Endothelial cell (in vitro differentiated cells): ENCODE measurements at places on chromosomes 13 and 19.

GRCh38 chr19:55068950-55069864, 6.3 kb upstream of the RDH13 start:
- DNase-seq = no peak

- peak; percentile 18 for DNase-seq
Measured at GRCh38 chr13:85799097-85799582, at the start of gene SLITRK6. SLITRK6 (minus strand) TSS chr13:85799419; CDS start chr13:85796508, 2,911 bp downstream.

- no peak for DNase-seq
Measured at GRCh38 chr13:41588899-41589298, 131.5 kb downstream of the RGCC start.

DNA sequence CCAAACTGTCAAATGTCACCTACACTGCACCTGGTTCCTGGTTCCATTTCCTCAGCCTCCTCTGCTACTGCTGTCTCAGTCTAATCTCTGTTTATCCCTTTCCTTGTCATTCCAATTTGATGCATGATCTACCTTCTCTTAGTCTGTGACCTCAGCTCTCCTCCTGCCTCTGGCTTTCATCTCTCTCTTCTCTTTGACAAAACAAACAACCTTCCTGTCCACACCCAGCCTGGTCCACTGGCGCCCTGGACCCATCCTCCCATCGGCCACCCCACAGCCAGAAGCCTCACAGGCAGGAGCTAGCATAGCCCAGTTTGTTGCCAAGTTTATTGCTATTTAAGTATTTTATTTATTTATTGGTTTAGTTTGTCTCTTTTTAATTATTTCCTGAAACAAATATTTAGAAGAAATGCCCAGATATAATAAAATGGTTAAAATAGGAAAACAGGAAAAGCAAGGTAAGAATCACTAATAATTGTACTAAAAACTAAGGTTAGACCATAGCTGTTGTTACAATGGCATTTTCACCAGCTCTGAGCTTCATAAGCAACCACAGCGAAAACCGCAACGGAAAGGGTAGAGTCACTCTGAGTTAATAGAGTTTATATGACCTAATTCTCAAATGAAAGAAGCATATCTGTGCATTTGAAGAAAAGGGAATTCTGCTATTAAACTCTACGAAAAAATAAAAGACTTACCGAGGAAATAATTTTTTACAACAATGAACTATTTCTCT, 68.6 kb downstream of the EFNB2 start:
- DNase-seq = no peak

GRCh38 chr19:18300930-18301717, 19.7 kb upstream of the JUND start:
- DNase-seq = no peak

DNA sequence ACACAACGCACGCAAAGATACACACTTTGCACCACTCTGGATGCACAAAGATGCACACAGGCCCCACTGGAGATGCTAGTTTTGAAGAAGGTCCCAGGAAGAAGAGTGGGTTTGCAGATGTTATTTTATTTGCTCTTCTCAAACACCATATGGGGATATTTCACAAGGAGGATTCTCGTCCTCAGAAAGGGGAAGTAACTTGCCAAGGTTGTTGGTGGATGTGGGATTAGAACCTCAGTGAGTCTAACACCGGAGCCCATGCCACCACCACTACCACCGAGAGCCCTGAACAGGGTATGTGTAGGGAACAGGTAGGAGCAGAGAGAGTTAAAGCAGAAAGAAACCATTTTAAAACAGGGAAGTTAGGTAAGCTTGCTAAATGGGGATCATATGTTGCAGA, 9.6 kb upstream of the CEACAM6 start:
- DNase-seq = no peak

DNA sequence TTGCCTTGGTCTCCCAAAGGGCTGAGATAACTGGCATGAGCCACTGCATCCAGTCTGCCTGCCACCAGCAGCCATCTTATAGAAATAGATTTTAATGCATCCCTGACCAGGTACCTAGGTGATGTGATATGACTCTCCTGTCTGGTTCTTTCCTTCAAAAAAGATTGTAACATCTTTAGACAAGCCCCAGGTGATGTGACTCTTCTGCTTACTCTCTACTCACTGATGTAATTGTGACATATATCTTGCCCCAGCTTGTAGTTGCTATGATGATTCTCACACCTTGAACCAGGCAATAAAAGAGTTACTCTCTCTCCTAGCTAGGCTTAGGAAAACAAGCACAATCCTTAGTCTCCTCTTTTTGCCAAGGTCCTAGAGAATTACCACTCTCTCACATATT, 30.6 kb upstream of the ZNF681 start:
- DNase-seq = no peak

DNA sequence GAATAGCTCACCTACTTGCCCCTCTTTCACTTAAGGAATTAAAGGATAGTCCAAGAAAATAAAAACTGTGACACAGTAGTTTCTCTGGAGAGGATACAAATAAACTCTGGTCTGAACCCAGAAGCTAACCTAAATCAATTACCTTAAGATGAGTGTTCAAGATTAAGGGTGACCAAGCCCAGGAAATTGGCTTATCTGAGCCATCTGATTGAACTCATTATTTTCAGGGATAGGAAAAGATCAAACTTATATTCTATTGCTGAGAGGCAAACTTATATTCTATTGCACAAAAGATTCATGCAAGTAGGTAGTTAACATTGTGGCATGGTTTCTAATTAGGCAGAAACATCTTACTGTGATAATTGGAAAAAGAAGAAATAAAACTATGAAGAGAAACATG, 175.1 kb downstream of the DCLK1 start:
- DNase-seq = no peak

DNA sequence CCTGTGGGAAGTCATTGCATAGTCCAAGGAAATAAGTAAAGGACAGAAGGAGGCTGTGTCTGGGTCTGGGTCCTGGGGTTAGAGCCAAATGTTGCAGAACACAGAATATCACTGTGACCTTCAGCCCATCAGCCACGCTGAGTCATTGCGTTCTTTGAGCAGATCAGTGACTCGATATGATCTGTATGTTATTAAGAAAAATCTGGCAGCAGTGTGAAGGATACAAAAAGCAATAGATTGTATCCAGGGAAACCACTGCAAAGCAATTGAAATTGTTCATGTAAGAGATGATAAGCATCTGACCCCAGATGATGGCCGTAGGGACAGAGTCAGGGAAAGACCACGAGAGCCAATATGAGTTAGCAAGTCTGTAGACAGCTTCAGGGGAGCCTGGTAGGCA, 1575.1 kb upstream of the SLC10A2 start:
- DNase-seq = no peak

DNA sequence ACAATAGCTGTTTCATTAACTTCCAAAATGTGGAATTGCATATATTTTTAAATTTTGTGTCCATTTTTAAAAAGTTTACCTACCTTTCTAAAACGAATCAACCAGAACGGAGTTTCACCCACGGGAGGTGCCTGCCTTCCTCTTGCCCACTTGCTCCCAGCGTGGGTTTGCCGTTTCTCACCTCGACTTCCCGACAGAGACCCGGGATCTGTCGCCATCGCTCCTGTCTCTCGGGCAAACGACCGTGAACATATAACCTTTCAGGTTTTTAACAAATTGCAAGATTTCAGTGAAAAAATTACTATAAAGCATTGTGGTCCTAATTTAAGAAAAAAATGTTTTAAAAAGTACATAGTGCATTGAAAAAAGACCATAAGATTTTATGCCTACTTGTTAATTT, 4.2 kb downstream of the TMEM255B start:
- DNase-seq = no peak

DNA sequence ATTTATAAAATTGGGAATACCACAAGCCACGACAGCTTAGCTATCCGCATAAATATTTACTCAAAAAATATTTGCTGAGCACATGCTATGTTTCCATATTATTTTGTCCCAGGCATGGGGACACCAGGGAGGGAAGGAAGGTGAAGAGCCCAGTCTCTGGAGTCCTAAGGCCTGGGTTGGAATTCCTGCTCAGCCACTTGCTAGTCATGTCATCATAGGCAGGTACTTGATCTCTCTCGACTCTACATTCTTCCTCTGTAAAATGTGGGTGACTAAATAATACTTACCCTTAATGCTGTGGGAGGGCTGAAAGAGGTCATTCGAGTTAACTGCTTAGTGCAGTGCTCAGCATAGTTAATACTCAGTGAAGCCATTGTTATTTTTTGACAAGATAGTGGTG, 4.3 kb upstream of the RNASEH2B start:
- no peak for DNase-seq

- DNase-seq = no peak
Measured at GRCh38 chr13:31970231-31970930, 61.2 kb upstream of the FRY start.

- peak; percentile 46 for DNase-seq
Measured at GRCh38 chr19:48826606-48827020, 9.7 kb downstream of the HSD17B14 start.

DNA sequence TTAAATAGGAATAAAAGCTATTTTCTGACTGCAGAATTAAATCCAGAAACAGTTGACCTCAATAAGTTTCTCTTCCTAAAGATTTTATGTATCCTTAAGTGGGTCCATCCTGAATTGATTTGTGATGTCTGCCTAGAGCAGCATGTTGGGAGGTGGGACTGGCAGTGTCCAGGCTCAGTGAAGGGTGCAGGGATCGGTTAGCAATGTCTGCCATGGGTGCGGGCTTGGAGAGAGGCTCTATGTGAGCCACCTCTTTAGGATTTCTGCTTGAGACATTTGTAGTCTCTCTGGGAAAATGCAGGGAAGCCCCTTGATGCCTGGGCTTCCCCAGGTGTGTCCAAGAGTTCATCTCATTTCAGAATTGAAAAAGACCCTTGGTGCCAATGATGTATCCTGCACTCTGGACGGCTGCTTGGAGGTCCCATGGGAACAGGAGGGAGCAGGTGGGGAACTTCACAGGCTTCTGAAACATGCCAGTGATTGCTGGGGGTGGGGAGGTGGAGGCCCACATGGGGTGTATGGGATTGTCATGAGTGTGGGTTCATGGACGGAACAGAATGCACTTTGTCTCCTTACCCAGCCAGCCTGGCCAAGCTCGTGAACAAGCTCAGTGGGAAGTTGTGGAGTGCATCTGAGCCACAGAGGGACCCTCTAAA, 6.2 kb upstream of the COLGALT1 start:
- DNase-seq = no peak

- peak; percentile 61 for DNase-seq
Measured at GRCh38 chr19:15015946-15016542, 33.2 kb upstream of the CASP14 start.

- no peak for DNase-seq
Measured at GRCh38 chr19:14683439-14683838, 6.4 kb upstream of the ZNF333 start.

- no peak for DNase-seq
Measured at GRCh38 chr13:83453723-83454122, 428.6 kb downstream of the SLITRK1 start.

DNA sequence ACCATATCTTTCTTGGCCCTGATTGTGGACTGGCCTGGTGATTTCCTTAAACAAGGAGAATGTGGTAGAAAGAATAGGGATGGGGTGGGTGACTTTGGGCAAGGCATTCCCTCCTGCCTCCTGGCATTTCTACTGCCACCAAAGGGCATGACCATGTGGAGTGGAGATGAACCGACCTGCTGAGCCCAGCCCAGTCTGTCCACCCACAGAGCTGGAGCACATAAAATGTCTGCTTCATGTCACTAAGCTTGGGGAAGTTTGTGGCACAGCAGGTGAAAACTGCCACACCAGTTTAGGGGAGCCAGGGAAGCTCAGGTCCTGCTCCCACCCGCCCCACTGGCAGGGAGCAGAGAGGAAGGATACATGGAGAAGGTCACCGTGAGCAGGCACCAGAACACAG, 6.3 kb downstream of the TMEM161A start:
- DNase-seq = no peak

- no peak for DNase-seq
Measured at GRCh38 chr13:32205431-32206096, 109.6 kb downstream of the ZAR1L start.

DNA sequence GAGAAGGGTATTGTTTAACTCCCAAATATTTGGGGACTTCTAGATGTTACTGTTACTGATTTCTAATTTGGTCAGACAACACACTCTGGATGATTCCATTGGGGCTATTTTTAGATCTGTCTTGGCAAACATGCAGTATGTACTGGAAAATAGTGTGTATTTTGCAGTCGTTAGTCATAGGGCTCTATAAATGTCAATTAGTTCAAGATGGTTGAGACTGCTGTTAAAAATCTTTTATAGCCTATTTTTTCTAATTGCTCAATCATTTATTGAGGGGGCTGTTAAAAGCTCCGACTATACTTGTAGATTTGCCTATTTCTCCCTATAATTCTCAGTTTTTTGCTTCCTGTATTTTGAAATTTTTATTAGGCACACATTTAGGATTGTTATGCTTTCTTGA, 31.4 kb downstream of the PPP5C start:
- DNase-seq = no peak

GRCh38 chr13:91768746-91769145, 370.3 kb downstream of the GPC5 start:
- no peak for DNase-seq

DNA sequence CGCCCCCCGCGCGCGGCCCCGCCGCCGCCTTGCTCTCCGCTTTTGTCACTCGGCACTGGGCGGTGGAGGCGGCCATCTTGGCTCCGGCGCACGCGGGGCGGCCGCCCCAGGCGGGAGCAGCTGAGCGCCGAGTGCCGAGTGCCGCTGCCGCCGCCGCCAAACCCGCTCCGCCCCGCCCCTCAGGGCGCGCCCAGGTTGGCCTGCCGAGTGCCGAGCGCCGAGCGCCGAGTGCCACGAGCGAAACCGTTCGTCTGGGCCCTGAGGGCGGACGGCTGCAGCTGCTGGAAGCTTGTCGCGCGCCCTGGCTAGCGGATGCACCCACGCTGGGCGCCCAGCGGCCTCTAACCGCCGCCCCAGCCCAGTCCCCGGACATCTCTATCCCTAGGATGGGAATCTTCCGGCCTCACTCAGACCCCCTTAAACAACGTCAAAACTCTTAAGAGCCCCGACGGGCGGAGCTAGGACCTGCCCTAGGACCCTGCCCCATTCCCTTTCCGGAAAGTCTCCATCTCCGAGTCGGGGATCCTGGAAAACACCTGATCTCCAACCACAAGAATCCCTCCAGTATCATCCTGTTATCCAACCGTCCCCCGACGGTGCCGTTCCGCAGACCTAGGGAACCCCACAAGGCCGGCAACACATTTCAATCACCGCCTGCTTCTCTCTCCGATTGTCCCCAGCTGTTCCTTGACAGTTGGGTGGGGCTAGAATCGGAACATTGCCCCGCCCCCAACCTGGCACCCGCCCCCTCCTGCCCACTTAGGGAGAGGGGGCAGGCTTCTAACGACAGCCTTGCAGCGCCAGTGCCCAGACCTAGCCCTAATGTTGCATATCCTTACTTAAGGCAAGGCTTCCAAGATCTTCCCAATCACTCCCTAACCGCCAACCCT, 14.1 kb upstream of the AKAP8L start:
- DNase-seq = peak; percentile 96

GRCh38 chr19:47082493-47082892, 31.1 kb downstream of the ZC3H4 start:
- DNase-seq = no peak

DNA sequence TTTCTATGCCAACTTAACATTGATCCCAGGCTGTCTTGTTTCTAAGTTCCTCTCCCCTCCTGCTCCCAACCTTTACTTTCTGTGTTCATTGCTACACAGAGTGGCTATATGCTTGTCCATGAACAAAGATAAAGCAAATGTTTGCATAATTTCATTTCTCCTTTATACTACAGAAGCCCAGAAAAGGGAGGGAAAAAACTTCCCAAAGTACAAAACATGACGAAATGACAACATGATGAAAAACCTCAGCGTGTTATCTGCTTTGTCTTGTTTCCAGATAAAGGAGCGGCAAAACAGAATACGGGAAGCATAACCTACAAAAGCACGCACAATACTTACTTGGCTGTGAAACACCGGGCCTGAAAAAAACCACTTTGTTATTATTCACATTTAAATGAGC, 336.8 kb downstream of the DNAJC15 start:
- DNase-seq = no peak
